ENCODE measurements at places on chromosomes 11 and 22.

GRCh38 chr11:124747406-124748099, 4.5 kb downstream of the VSIG2 start:
- DNase-seq = no peak

GRCh38 chr11:488579-488978, 18.5 kb downstream of the RNH1 start:
- no peak for DNase-seq

GRCh38 chr22:19115628-19116027, 6.6 kb downstream of the DGCR2 start:
- no peak for DNase-seq

DNA sequence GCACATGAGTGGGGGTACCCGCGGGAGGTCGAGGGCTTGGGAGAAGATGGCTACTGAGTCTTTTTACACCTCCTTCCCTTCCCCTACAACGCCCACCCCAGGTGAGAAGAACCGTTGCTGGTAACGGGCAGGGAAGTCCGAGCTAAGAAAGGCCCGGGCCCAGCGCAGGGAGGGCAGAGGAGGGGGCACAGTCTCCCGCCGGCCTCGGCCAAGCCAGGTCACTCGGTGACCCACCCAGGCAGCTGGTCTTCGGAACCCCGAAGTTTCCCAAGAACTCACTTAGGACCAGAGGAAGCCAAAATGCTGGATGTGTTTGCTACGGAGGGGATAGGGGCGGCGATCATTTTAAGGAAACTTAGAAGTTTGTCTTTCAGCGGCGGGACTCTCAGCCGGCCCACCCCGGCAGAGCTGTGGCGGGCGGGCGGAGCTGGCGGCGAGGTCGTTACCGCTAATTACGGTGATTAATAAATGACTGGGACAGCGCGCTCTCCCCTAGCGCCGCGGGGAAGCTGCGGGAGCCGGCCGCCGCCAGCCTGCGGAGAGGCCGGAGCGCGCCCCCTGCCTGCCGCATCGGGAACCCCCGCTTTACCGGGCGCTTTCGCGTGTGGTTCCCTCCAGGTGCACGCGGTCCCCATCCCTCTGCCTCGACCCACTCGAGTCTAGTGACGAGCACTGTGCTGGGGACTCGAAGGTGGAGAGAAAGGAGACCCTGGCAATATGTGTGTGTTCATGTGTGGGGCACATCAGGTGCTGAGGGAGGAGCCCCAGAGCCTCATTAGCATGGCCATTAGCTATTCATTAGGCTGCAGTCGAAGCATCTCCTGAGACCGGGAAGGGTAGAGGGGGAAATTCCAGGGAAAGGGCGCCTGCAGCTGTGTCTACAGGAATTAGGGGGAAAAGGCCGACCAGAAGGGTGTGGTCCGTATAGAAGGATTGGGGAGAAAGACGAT, 945 bp downstream of the ROBO3 start:
- DNase-seq = peak; percentile 47

DNA sequence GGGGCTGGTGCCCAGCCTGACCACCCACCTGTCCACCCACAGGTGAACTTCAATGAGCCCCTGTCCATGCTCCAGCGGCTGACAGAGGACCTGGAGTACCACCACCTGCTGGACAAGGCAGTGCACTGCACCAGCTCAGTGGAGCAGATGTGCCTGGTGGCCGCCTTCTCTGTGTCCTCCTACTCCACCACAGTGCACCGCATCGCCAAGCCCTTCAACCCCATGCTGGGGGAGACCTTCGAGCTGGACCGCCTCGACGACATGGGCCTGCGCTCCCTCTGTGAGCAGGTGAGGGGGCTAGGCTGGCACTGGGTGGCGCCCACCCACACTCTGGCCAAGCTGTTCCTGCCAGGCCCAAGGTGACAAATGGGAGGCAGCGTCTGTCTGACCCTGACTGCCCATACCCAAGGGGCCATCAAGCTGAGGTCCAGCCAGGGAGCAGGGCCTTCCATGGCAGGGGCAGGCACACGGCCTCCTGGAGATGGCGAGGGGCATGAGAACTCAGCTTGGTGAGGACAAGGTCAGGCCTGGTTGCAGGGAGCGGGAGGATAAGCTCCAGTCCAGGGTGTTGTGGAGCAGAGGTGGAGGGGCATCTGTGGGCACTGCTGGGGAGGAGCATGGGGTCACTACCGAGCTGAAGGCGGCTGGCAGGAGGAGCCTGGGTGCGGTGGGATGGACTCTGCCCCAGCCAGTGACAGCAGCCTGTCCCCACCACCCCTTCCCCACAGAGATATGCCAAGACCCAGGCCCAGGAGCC, 77.7 kb downstream of the MORC2 start:
- peak; percentile 35 for DNase-seq

DNA sequence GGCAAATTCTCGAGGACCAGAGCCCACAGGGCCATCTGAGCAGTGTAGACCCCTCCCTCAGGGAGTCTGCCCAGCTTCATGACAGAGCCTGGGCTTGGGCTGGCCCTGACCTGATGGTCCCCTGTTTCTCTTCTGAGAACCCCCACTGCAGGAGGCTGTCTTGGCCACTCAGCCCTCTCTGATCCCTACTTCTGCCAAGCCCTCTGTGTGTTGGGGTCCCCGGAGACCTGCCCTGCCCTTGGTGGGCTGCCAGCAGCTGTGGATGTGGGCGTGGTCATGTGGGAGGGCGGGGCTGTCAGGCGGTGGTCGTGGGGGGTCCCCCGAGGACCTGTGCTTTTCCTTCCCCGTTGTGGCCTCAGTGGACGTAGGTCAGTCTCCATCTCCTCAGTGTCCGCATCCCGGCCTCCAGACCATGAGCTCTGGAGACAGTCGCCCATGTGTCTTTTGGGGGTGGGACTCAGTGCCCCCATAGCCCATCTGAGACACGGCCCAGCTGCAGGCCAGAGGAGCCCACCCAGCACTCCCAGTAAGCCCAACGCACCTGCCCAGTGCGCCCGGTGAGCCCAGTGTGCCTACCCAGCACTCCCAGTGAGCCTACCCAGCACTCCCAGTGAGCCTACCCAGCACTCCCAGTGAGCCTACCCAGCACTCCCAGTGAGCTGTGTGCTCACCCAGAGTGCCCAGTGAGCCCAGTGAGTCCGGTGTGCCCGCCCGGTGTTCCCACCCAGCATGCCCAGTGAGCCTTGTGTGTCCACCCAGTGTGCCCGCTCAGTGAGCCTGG, 409.2 kb downstream of the TBC1D22A start:
- no peak for DNase-seq

DNA sequence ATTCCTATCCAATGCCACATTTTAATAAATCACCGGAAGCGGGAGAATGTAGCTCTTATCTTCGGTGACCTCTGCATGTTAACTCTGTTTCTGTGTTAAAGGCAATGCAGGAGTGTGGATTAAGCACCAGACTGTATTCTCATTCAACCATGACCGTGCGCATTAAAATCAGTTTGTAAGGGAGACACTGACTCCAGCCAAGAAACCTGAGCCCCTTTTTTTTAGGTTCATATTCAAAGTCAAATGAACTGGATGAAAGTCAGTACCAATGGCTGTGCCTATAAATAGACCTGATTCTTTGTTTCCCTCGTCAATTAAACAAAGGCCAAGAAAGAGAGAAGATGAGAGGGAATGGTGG, 32.2 kb downstream of the C11orf91 start:
- no peak for DNase-seq

DNA sequence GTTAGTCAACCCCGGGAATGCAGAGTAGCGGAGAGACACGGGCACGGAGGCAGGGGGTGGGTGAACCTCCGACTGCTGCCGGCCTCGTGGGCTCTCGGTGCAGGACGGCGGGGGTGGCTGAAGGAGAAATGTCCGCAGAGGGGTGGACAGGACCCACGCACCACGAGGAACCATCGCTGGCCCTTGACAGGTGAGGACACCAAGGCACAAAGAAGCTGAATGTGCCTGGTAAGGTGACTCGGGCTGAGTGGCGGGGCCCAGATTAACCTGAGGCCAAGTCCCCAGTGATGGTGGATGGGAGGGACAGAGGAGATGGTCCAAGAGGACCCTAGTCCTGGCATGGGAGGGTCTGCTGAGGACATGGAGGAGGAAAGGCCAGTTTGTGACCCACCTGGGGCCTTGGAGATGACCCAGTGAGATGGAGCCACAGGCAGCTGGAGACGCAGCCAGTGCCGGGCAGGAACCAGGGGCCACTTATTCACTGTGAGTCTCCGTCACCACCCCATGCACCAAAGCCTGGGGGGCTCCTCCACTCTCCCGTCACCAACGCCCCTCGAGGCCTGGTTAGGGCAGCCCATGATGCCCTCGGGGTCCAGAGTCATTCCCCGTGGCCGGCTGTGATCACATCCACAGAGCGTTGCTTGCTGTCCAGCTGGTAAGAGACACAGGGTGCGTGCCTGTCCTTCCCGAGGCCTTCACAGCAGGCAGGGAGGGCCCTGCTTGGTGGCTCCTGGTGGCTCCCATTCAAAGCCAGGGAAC, 64.2 kb downstream of the CELSR1 start:
- no peak for DNase-seq

DNA sequence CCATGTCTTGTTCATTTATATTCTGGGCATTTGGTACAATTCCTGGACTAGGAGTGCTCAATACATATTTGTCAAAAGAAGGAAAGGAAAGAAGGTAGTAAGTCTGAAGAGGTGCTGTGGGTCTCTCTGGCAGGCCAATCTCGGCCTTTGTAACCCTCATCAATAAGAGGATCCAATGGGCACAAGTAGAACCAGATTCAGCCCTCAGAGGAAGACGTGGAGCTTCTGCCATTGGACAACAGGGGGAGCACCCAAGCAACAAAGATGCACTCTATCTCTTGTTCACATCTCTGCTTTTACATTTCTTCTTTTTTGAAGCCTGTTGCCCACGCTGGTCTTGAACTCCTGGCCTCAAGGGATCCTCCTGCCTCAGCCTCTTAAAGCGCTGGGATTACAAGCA, 2.2 kb upstream of the VPS11 start:
- peak; percentile 52 for DNase-seq

GRCh38 chr11:35111161-35112055, 27.6 kb upstream of the CD44 start:
- no peak for DNase-seq

GRCh38 chr11:103676413-103676812, 360.0 kb upstream of the DDI1 start:
- no peak for DNase-seq

DNA sequence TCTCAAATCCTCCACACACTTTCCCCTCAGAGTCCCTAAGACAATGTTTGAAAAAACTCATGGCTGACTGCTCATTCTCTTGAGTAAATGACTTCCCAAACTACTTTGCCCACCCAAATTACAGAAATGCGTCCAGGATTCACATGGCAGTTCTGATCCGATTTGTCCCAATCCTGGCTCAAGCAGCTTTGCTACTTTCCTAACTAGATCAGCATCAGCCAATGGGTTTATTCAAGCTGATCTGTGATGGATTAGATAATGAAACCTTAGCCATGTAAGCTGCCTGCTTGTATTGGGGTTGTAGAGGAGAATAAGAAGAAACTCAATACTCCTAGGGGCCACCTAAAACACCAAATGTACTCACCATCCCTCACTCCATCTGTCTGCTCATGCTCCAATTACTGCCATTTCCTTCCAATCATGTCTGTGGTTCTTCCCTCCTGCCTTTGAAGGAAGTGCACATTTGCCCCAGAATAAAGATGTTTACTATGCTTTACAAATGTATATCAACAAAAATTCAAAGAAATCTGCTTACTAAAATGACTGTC, 6.9 kb downstream of the RBFOX2 start:
- no peak for DNase-seq

DNA sequence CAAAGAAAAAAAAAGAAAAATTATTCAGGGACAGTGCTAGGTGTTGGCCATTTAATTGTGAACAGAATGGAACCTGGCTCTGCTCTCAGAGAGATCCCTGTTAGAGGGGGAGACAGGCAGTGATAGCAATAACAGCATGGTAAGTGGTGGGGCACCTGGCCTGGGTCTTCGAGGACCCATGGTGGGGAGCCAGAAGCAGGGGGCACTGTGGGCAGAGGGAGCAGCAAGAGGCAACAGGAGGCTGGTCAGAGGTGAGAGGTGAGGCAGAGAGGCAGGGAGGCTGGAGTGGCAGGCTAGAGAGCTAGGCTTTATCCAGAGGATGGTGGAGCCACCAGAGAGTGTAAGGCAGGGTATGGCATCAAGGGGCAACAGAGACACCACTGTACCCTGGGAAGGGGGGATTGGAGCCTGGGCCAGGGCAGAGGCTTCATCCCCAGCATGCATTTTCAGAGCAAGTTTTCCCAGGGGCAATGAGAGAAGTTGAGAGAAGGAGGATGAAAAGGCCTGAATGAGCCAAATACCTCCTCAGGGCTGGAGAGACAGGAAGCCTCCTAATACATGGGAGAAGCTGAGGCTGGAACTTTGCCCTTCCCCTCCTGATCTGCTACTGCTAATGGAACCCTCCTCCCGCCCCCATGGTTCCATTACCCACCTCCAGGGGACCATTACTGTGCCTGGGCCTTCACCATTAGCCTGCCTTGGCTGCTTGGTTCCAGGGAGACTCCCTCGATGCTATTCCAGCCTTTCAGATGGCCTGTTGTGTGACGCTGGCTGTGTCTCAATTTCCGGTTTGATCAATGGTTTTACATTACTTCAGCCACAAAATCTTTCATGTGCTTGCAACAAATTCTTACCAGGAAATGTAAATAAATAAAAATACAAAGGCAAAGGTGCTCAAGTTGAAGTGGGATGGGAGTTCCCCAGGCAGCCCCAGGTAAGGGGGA, 2.6 kb upstream of the P2RY2 start:
- no peak for DNase-seq

- DNase-seq = no peak
Measured at GRCh38 chr11:10058356-10058755, 235.7 kb downstream of the SBF2 start.

DNA sequence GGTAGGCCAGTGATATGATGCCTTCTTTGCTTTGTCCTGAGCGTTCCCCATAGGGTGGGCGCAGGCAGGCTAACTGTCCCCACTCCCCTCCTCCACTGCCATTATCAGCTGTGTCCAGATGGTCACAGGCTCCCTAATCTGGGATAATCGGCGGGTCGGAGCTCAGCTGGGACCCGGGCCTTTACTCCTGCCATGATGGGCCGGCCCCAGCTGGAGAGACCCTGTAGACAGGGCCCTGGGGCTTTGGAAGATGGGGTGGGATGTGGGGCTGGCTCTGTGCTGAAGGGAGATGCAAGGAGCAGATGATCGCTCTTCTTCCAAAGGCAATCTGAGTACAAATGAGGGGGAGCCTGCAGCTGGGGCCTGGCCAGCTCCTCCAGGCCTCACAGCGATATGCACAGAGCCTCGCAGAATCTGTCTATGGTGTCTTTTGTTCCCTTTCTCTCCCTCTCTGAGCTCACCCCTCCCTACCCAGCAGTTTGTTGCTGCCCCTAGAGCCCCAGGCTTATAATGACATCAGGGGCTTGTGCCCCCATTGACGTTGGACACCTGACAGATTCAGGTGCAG, 11.9 kb downstream of the KLHL35 start:
- DNase-seq = no peak

DNA sequence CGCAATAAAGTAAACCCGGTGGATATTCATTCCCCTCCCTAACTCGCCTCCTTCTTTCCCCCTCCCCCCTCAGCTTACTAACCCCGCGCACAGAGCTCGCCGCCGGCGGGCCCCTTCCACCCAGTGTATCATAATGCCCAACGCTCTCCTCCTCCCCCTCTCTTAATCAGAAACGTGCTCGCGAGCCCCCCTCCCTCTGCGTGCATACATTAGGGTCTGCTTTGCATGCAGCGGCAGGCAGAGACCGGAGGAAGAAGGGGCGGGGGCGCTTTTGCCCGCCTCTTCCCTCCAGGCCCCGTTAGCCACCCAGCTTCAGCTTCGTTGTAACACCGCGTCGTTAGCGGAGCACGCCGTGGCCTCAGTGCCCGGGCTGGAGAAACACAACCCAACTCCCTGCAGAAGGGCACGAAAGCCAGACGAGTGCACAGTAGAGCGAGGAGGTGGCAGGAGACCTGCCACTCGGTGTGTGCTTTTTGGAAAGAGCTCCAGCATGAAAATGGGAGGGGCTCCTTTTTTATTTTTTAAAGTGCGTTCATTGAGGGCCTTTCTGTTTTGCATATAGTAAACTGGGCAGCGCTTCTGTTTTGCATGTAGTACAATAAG, 901 bp upstream of the KMT2A start:
- peak; percentile 64 for DNase-seq
